ENCODE measurements at places on chromosomes 6 and 20.

GRCh38 chr6:149268768-149269167, 48.7 kb upstream of the TAB2 start:
- DNase-seq, result no peak
- no peaks in the 10 kb centered on the region for H3K36me3 ChIP-seq
- peaks cover 31% of the 10 kb centered on the region for H3K27me3 ChIP-seq
- peaks cover 12% of the 10 kb centered on the region for H3K4me1 ChIP-seq
- H3K27ac ChIP-seq, result no peak overlapping the region

GRCh38 chr20:23641936-23642751, 4.4 kb upstream of the CST3 start:
- DNase-seq, result no peak
- H3K4me3 ChIP-seq, result no peak overlapping the region
- no peaks in the 10 kb centered on the region for H3K4me1 ChIP-seq
- no peak overlapping the region for H3K27ac ChIP-seq

- H3K27ac ChIP-seq, result no peak overlapping the region
- peaks cover 6% of the 10 kb centered on the region for H3K4me1 ChIP-seq
- H3K36me3 ChIP-seq, result no peaks in the 10 kb centered on the region
These were observed 75.7 kb upstream of the CLDN20 start for GRCh38 chr6:155187994-155188706.

DNA sequence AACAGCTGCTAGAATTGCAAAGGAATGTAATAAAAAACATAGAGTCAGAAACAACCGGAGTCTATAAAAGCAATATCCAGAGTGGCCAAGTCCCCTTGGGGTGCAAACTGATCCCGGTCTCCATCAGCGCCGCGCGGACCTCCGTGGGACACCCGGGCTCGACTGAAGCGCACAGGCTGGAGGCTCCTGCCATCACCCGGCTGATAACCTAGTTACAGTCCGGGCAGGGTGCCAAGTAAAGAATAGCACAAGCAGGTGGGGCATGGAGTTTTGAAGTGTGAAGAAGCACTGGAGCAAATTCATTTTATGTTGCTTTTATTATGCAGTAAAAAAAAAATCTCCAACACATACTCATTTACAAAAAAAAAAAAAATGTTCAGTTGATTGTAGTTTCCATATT, 205.1 kb upstream of the GMDS start:
- no peak overlapping the region for H3K27ac ChIP-seq
- H3K27me3 ChIP-seq, result peaks cover 34% of the 10 kb centered on the region
- peaks cover 4% of the 10 kb centered on the region for H3K4me1 ChIP-seq
- H3K4me3 ChIP-seq, result no peak overlapping the region
- H3K36me3 ChIP-seq, result no peaks in the 10 kb centered on the region
- DNase-seq, result no peak

- no peaks in the 10 kb centered on the region for H3K36me3 ChIP-seq
- H3K27me3 ChIP-seq, result peaks cover 26% of the 10 kb centered on the region
- H3K27ac ChIP-seq, result no peak overlapping the region
- no peak overlapping the region for H3K4me3 ChIP-seq
These were observed 166.2 kb upstream of the SPACA1 start for GRCh38 chr6:87881342-87881895.

DNA sequence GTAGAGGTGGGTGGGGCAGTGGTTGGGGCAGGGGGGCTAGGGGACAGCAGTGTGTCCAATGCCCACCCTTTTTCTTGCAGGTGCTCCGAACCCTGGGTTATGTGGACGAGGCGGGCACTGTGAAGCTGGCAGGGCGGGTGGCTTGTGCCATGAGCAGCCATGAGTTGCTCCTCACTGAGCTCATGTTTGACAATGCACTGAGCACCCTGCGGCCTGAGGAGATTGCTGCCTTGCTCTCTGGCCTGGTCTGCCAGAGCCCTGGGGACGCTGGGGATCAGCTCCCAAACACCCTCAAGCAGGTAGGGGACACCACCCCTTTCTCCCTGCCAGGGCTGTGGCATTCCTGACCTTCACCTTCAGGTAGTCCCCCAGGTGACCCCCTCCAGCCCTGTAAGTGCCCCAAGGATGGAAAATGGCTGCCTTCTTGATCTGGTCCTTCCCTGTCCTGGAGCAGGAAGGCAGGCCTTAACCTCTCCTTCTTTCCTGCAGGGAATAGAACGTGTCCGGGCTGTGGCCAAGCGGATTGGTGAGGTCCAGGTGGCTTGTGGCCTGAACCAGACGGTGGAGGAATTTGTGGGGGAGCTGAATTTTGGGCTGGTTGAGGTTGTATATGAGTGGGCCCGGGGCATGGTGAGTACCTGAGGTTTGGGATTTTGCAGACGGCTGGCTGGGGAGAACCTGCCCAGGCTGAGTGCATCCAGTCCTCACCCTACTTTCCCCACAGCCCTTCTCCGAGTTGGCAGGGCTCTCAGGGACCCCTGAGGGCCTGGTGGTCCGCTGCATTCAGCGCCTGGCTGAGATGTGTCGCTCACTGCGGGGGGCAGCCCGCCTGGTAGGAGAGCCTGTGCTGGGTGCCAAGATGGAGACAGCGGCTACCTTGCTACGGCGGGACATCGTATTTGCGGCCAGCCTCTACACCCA, 2.9 kb downstream of the DXO start:
- peak overlapping the region; percentile 100 for H3K27ac ChIP-seq
- no peak overlapping the region for H3K4me3 ChIP-seq
- H3K36me3 ChIP-seq, result peaks cover 85% of the 10 kb centered on the region
- no peaks in the 10 kb centered on the region for H3K27me3 ChIP-seq
- peaks cover 23% of the 10 kb centered on the region for H3K4me1 ChIP-seq
- DNase-seq, result no peak

GRCh38 chr20:19241440-19241839, 29.0 kb downstream of the SLC24A3 start:
- no peak overlapping the region for H3K4me3 ChIP-seq
- peaks cover 25% of the 10 kb centered on the region for H3K27me3 ChIP-seq
- DNase-seq, result no peak
- no peaks in the 10 kb centered on the region for H3K4me1 ChIP-seq

DNA sequence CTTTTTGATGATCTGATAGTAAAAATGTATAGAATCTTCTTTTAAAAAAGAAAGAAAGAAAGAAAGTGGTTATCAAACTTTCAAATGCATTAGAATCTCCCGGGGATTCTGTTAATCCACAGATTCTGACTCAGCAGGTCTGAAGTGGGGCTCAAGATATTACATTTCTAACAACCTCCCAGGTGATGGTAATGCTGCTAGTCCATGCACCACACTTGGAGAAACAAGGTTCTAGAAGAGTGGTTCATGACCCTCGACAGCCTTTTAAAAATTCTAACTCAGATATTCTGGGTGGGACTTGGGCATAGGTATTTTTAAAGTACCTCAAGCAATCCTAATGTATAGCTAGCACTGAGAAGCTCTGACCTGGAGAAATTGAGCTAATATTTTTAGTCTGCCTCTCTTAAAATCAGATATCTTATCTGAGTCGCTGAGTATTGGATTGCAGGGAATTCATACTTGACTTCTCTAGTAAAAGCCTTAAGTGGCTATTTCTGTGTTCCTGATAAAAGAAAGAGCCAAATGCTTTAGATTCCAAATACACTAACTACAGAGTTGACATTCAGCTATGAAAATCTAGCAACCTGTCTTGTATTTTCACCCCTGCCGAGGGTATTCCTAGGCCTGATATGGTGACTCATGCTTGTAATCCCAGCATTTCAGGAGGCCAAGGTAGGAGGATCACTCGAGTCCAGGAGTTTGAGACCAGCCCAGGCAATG, 252.4 kb downstream of the PHACTR1 start:
- H3K36me3 ChIP-seq, result no peaks in the 10 kb centered on the region
- no peak for DNase-seq
- H3K4me1 ChIP-seq, result no peaks in the 10 kb centered on the region
- H3K27me3 ChIP-seq, result peaks cover 54% of the 10 kb centered on the region
- H3K27ac ChIP-seq, result no peak overlapping the region

- DNase-seq, result no peak
- no peak overlapping the region for H3K27ac ChIP-seq
- H3K4me1 ChIP-seq, result no peaks in the 10 kb centered on the region
- H3K27me3 ChIP-seq, result no peaks in the 10 kb centered on the region
- no peaks in the 10 kb centered on the region for H3K36me3 ChIP-seq
These were observed 43.2 kb downstream of the PPP1R3G start for GRCh38 chr6:5128351-5128750.

GRCh38 chr6:158707821-158708195, 58.0 kb downstream of the SYTL3 start:
- no peak overlapping the region for H3K4me3 ChIP-seq
- peaks cover 61% of the 10 kb centered on the region for H3K36me3 ChIP-seq
- H3K4me1 ChIP-seq, result peaks cover 19% of the 10 kb centered on the region
- H3K27ac ChIP-seq, result peak overlapping the region; percentile 70

- peaks cover 21% of the 10 kb centered on the region for H3K27me3 ChIP-seq
- DNase-seq, result no peak
- H3K4me3 ChIP-seq, result no peak overlapping the region
- H3K27ac ChIP-seq, result no peak overlapping the region
- no peaks in the 10 kb centered on the region for H3K4me1 ChIP-seq
These were observed 40.7 kb downstream of the TGM3 start for GRCh38 chr20:2336471-2336870.

GRCh38 chr6:101458826-101459225, 65.3 kb downstream of the GRIK2 start:
- no peaks in the 10 kb centered on the region for H3K27me3 ChIP-seq
- no peak for DNase-seq
- H3K4me3 ChIP-seq, result no peak overlapping the region
- H3K4me1 ChIP-seq, result no peaks in the 10 kb centered on the region

DNA sequence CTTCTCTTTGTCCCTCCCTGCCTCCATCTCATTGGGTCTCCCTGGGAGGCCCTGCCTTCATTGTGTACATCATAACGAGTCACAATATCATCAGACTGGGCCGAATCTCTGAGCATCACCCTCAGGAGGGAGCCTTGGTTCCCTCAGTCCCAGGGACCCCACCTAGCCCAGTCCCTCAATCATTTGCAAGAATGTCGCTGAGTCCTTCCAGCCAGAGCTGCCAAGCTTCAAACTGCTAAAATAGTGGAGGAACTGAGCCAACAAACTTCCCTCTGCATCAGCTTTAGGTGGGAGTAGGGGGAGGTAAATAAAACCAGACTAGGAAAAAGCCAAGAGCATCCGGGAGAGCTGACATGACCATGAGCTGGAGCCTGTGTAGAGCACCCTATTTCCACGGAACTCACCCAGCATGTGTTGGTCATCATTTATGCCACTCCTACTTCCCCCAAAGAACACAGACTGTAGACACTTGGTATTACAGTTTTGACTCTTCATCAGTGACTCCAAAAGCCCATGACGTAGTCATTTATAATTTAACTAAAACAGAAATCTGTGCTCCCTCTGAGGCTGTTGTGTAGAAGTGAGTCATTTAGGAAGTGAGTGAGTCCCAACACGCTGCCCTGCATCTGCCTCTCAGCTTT, 28.8 kb upstream of the IL17A start:
- H3K27ac ChIP-seq, result no peak overlapping the region
- no peaks in the 10 kb centered on the region for H3K36me3 ChIP-seq
- no peak overlapping the region for H3K4me3 ChIP-seq

GRCh38 chr20:64146301-64146935, 17.8 kb upstream of the MYT1 start:
- H3K4me3 ChIP-seq, result no peak overlapping the region
- H3K27ac ChIP-seq, result no peak overlapping the region
- H3K4me1 ChIP-seq, result no peaks in the 10 kb centered on the region
- H3K36me3 ChIP-seq, result peaks cover 2% of the 10 kb centered on the region

- DNase-seq, result no peak
- no peaks in the 10 kb centered on the region for H3K4me1 ChIP-seq
- H3K27ac ChIP-seq, result no peak overlapping the region
- H3K27me3 ChIP-seq, result no peaks in the 10 kb centered on the region
- no peak overlapping the region for H3K4me3 ChIP-seq
- H3K36me3 ChIP-seq, result no peaks in the 10 kb centered on the region
These were observed 77.1 kb upstream of the MAN1A1 start for GRCh38 chr6:119426619-119427018.

DNA sequence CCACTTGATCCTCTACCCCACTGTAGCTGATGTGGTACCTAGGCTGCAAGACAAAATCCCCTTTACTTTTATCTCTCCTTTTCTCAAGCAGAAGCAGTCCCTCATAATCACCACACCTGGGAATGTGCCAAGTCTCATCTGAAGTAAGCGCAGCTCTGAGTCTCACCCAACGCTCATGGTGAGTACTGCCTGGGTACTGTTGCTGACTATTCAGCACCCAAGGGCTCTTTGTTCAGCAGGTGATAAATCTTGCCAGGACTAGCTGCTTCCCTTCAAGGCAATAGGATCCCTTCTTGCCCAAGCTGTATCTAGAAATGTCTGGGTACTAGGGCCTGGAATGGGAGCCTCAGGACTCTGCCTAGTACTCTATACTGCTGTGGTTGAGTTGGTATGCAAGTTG, 70.9 kb downstream of the GCLC start:
- no peak overlapping the region for H3K4me3 ChIP-seq
- no peaks in the 10 kb centered on the region for H3K36me3 ChIP-seq
- no peaks in the 10 kb centered on the region for H3K4me1 ChIP-seq
- no peak for DNase-seq

DNA sequence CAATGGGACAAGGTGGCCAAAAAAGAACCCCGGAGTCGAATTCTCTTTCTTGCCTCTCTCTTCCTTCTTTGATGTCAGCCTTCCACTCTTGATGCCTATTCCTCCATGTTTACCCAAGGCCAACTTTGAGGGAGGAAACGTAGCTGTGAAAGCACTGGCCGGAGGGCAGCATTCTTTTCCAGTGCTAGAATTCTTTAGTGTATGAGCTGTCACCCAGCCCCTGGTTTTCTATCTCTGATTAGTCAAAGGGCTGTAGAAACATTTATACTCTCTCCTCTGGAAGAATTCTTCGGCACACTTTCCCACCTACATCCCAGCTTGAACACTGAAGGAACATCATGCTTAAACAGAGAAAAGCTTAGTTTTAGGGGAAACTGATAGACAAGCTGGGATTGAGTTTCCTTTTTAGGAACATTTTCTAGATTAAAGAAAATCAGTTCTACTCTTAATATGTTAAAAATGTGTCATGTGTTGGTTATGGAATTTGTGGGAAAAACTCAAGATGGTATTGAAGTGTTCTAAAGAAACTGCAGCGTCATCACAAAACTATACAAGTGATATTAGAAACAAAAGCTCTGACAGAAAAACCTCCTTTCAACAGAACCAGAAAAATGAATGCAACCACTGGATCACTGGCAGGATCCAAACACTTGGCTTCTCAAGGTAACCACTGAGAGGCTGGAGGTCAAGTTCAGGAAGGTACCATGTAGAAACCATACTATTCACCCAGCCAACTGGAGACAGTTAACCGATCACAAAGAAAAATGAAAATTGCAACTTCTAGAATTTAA, 20.7 kb upstream of the UTRN start:
- peaks cover 3% of the 10 kb centered on the region for H3K36me3 ChIP-seq
- H3K27ac ChIP-seq, result no peak overlapping the region
- H3K27me3 ChIP-seq, result no peaks in the 10 kb centered on the region
- H3K4me1 ChIP-seq, result peaks cover 2% of the 10 kb centered on the region

- H3K36me3 ChIP-seq, result no peaks in the 10 kb centered on the region
- no peak overlapping the region for H3K27ac ChIP-seq
- no peak for DNase-seq
- H3K4me3 ChIP-seq, result no peak overlapping the region
- no peaks in the 10 kb centered on the region for H3K27me3 ChIP-seq
These were observed 56.0 kb downstream of the KCNK5 start for GRCh38 chr6:39173270-39173669.

GRCh38 chr20:13452470-13453124, 186.1 kb downstream of the TASP1 start:
- DNase-seq, result no peak
- no peak overlapping the region for H3K27ac ChIP-seq
- no peaks in the 10 kb centered on the region for H3K4me1 ChIP-seq
- no peaks in the 10 kb centered on the region for H3K36me3 ChIP-seq
- H3K27me3 ChIP-seq, result no peaks in the 10 kb centered on the region
- no peak overlapping the region for H3K4me3 ChIP-seq

GRCh38 chr6:151916075-151916474, 108.6 kb downstream of the ESR1 start:
- H3K4me3 ChIP-seq, result no peak overlapping the region
- no peaks in the 10 kb centered on the region for H3K4me1 ChIP-seq
- no peaks in the 10 kb centered on the region for H3K36me3 ChIP-seq
- DNase-seq, result no peak
- no peaks in the 10 kb centered on the region for H3K27me3 ChIP-seq
- no peak overlapping the region for H3K27ac ChIP-seq
